ENCODE measurements at places on chromosomes 2 and 18.

DNA sequence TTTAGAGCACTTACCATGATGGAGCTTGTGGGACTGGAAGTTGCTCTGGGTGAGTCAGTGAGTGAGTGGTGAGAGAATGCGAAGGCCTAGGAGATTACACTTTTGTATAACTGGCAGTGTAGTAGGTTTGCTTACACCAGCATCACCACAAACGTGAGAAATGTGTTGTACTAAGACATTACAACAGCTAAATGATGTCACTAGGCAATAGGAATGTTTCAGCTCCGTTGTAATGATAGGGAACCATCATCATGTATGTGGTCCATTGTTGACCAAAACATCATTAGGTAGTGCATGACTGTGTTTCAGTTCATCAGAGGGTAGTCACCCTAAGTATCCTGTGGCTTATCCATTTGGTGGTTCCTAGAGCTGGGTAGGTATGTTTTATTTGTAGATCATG is 11.9 kb downstream of the ZNF407 start:
- no peak for DNase-seq

DNA sequence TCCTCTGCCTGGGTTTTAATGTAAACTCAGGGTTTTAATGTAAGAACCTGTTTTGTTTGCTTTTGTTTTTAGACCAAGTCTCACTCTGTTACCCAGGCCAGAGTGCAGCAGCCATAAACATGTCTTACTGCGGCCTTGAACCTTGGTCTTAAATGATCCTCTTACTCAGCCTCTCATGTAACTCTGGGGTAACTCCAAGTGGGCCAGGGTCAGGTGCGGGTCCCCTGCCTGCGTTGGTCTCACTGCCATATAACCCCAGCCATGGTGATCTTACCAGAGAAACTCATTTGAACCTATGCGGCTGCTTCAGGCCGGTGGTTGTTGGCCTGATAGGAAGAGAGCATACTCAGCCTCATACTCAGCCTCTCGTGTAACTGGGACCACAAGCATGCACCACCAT is 89.3 kb downstream of the AGAP1 start:
- DNase-seq: no peak

DNA sequence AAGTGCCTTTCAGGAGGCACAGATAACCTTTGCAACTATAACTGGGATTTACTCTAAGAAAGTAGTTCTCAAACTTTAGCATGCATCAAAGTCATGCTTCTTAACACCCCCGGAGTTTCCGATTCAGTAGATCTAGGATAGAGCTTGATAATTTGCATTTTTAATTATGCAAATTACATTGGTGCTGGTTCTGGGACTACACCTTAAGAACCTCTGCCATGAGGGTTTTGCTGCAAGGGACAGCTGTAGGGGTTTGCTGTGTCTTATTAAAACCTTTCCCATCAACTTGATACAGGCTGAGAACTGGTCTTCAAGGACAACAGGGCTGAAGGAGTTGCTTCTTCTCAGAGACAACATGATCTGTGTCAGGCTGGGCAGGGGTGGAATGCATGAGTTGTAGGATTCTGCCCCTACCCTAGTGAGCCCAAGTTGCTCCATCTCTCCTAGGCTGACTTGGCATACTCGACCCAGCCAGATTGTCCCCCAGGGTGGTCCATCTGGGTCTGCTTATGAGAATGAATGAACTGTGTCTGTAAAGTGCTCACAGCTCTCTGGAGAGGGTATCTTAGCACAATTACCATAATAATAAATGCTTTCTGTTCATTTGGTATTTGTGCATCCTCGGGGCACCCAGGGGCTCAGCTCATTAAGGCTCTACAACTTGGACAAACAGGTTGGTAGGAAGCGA is 232.7 kb downstream of the CLIP4 start:
- no peak for DNase-seq

GRCh38 chr2:97702731-97703470 is 10.5 kb upstream of the ZAP70 start:
- DNase-seq: no peak

- DNase-seq: no peak
Measured at GRCh38 chr2:44335806-44336538, 25.3 kb downstream of the PREPL start.

DNA sequence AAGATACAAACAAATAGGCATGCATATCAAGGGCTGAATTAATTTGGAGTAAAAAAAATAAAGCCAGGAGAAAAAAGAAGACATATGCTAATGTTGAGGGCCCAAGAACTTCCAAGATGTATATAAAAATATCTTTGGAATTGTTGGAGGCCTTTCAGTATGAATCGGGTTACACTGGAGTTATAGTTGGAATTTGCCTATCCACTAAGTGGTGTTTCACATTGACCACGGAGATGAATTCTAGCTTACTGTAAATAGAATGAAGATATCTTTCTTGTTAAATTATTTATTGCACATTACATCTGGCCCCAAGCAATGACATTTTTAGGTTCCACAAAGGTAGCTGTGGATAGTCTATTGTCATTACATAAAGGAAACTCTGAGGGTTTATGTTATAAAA is 38.5 kb upstream of the TRIB2 start:
- DNase-seq: no peak

- DNase-seq: no peak
Measured at GRCh38 chr2:68825866-68826265, 45.3 kb downstream of the BMP10 start.

DNA sequence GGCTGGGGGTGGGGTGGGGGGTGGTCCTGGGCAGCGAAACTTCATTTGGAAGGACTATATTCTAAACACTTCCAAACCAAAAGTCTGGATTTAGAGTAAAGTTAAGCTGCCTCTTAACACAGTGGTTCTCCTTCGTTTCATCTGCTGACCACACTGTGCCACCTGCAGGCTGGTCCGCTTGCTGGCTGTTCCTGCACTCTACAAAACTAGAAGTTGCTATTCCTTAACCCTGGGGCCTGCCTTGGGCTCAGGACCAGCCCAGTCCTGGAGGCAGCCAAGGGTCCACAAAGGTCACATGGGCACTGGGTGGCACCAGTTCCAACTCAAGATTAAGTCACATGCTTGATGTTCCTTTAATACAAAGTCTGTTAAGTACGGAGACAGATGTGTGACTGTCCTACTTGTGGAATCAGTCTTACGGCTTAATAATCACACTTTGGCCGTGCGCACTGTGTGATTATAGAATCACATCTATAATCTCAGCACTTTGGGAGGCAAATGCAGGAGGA is 195.4 kb downstream of the FAM210A start:
- DNase-seq: no peak

DNA sequence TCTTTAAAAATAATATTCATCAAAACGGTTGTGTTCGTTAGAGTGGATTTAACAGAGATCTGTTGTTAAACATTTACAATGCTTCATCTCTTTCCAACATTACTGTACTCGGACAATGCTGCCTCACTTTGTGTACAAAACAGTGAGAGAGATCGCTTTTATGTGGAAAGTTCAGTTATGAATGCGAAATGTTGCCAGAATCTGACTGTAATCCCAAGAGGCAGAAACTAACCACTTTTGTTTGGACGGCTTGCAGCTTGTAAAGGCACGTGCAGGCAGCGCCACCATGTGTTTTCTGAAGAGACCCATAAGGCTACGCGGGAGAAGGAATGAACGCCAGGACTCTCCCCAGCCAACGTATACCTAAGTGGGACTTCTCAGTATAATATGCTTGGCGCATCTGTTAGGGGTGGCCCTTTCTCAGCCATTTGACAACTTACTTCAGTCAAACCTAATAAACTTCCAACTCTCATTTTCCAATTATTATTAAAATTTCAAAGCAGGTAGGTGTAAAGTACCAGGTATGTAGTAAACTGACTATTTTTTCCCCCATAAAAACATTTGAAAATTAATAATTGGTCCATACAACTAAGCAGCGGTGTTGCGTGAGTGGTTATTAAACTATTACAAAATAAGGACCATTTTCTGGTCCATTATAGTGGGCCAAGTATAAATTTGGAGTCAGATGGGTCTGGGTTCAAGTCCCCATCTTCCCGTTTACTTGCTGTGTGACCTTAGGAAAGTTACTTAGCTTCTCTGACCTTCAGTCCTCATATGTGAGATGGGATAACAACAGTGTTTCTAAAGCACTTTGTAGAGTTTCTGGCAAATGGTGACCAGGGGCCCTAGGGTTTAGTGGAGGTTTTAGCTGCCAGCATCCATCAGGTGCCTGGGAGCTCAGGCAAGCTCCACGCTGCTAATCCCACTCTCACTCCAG is 5.6 kb upstream of the NAPG start:
- peak; percentile 26 for DNase-seq
